Stimulated activated CD8-positive, alpha-beta memory T cell treated with anti-CD3 and anti-CD28 coated beads, Interleukin-2, amount 100 ng/mL, for 48 hours (primary cell): ENCODE measurements at places on chromosomes 5 and 9.

DNA sequence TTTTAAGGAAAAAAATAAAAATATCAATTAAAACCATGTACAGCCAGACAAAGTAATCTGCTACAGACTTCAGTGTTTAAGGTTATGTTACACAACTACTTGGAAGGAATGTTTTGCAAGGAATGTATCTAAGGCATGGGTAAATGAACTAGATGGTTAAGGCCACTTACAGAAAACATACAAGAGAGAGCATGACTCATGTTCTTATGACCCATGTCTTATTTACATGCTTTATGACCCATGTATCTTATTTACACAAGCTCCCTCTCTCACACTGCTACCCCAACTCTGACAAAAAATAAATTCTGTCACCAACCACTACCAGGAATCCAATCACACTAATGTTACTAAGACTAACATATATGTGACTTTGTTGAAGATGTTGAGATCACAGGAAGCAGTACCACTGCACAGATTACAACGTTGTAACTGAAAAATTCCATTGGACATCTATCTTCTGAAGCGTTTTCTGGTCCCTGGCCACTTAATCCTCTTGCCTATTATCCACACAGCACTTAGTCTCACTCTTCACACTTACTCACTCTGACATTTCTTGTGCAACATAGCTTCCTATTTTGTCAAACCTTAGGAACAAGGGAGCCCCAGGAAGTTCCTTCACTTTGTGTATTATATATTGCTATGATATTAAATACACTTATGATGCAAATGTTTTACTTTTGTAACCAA, 1630.1 kb upstream of the C9orf72 start:
- no peak for DNase-seq

DNA sequence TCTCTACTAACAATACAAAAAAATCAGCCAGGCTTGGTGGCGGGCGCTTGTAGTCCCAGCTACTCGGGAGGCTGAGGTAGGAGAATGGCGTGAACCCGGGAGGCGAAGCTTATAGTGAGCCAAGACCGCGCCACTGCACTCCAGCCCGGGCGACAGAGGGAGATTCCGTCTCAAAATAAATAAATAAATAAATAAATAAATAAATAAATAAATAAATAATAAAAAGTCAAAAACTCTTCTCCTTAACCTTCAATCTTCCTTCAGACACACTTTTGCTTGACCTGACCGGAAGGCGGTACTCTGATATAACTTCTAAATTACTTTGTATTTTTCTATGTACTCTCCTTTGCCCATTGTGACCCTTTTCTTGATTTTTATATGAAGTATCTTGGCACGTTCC, 302.1 kb downstream of the SLF1 start:
- DNase-seq, result no peak

DNA sequence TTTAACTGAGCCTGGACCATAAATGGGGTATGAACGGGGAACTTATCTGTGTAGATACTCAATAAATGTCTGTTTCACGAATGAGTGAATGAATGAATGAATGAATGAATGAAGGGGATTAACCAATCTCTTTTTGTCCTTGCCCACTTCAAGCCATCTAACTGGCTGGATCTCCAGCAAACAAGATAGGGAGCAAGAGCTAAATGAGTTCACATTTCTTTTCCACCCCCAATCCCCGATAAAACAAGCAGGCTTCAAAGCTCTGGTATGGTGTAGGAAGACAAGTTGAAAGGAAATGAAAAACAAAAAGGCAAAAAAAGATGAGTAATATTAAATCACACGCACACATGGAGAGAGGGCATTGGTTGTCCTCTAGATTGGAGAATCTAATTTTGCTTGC, 84.0 kb downstream of the CMYA5 start:
- no peak for DNase-seq

- no peak for DNase-seq
Observed at GRCh38 chr5:36958612-36959011, 82.0 kb downstream of the NIPBL start.

DNA sequence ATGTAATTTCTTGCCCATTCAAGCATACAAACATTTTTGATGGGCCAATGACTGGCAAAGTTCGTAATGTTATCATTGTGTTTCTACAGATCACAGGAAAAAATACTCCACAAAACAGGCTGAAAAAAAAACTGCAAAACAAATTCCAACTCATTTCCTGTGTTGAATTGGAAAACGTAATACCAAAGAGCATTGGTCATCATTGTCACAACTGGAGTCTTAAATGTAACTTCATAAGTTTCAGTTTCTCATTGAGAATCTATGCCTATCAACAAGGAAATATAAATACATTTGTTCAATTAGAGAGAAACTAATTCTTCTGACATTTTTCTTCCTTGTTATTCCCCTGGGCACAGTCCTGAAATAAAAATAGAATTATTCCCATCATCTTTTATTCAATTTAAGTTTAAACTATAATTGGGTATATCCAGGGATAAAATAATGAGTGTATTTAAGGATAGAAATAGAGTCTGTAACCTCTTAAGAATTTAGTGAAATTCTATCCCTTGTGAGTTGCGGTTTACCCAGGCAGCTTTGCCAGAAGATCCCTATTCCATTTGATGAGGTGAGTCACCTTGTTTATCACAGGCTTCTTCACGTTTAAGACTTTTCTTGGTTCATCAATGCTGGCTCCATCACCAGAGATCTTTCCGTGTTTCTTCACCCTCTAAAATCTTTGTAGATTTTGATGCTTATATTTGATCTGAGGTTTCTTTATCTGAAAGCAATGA, 112.7 kb upstream of the ITGA1 start:
- DNase-seq, result no peak

DNA sequence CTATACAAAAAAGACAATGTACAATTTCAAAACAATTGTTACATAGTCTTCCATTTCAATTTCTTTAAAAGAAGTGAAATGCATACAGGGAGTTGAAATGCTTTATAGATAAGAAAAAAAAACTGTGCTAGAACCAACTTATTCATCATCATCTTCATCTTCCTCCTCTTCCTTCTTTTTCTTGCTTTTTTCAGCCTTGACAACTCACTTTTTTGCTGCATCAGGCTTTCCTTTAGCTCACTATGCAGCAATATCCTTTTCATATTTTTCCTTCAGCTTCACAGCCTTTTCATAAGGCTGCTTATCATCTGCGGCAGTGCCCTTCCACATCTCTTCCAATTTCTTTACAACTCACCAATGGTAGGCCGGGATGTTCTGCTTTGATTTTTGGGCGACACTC, 4.4 kb downstream of the LHFPL2 start:
- DNase-seq, result no peak

- DNase-seq, result no peak
Observed at GRCh38 chr5:42912184-42912798, 100.6 kb upstream of the SELENOP start.

DNA sequence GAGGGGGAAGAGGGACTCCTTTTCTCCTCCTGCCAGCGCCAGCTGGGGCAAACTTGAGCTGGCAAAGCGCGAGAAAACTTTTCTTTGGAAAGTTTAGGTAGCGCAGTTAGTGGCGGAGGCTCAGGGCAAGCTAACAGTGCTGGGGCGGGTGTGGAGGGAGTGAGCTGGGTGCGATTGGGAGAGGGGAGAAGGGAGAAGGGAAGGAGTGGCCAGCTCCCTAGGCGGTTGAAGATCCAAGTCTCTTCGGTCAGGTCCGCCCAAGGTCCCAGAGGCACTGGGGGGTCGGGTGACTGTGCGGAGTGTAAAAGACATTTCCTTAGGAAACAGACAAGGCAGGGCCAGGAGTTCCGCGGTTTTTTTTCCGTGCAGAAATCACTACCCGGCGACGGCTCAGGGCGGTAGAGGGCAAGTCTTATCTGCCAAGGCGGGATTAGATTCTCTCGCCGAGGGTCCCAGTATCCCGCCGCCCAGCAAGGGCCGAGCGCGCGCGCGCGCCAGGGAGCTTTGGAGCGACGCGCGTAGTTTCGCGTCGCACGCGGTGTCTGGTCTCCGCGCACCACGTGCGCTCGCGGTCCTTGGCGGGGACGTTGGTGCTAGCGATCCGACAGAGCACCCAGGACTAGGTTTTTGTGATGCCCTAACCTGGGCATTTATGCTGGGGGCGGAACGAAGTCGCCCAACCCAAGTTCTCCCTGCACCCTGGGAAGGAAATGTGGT, 33.6 kb upstream of the NFIB start:
- no peak for DNase-seq

GRCh38 chr9:16119261-16120230, 566.7 kb downstream of the CCDC171 start:
- DNase-seq, result no peak
